ENCODE measurements at places on chromosomes 1 and 21. TPM values are rescaled to one million over a fixed set of nuclear protein-coding genes. Genes with fewer than 3 reads are reported as not detected.

DNA sequence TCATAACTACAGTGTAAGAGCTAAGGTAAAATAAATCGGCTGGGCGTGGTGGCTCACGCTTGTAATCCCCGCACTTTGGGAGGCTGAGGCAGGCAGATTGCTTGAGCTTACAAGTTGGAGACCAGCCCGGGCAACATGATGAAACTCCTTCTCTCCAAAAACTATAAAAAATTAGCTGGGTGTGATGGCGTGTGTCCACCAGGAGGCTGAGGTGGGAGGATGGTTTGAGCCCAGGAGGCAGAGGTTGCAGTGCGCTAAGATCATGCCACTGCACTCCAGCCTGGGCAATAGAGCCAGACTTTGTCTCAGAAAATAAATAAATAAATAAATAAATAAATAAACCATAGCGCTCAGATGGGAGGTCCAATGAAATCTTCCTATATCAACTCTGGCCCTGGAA lies 16.7 kb upstream of the FAM110D start:
- H3K36me3 ChIP-seq = no peaks in the 10 kb centered on the region
- H3K4me3 ChIP-seq = no peak overlapping the region
- no peak for DNase-seq
- H3K27ac ChIP-seq = no peak overlapping the region
- H3K4me1 ChIP-seq = no peaks in the 10 kb centered on the region

Gene MFAP2
- total RNA-seq = 129 TPM

DNA sequence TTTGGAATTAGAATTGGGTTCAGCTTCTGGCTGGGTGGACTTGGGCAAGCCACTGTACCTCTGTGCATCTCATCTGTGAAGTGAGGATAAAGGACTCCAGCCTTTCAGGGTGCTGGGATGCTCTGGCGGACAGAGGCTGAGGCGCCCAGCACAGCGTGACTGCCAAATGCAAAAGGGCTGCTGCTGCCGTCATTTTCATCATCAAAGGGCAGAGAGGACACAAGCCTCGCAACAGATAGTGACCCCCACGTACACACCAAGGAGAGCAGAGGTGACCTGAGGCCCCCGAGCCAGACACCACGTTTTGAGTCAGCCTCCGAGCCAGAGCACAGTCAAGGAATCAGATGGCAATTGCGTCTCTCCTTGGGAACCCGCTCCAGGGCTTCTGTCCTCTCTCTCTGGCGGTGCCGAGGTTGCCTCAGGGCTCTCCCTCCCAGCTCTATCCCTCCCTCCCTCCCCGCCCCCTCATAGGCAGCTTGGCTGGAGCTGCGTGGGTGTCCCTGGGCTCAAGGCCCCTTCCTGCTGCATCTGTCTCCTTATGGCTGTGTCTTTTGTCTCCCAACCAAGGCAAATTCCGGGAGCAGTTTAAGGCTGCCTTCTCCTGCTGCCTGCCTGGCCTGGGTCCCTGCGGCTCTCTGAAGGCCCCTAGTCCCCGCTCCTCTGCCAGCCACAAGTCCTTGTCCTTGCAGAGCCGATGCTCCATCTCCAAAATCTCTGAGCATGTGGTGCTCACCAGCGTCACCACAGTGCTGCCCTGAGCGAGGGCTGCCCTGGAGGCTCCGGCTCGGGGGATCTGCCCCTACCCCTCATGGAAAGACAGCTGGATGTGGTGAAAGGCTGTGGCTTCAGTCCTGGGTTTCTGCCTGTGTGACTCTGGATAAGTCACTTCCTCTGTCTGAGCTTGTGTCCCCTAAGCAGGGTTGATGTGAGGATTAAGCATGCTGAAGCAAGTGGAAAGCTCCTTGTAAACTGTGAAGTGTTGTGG lies 9.0 kb downstream of the HCRTR1 start:
- H3K4me1 ChIP-seq = no peaks in the 10 kb centered on the region
- H3K4me3 ChIP-seq = no peak overlapping the region
- H3K27ac ChIP-seq = no peak overlapping the region
- 0 out of 2 replicates have a peak, but pooled peaks cover 4% of the 10 kb centered on the region for H3K36me3 ChIP-seq

DNA sequence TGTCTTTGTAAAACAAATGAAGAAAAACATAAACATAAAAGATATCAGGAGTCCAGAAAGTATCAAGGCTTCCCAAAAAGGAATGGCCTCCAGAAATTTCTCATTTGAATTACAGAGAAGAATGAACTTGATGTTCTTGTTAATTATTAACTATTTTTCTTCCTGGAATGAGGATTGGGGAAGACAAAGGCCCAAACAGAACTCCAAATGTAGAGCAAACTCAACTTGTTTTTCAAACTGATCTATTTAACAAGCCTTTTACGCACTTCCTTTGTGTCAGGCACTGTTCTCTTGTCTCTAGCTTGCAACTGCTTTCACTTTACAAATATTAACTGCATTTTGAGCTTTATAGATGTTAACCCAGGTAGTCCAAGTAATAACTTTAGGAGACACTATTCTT lies 45.5 kb downstream of the LAMC2 start:
- H3K4me1 ChIP-seq = peaks cover 19% of the 10 kb centered on the region
- H3K27me3 ChIP-seq = no peaks in the 10 kb centered on the region

DNA sequence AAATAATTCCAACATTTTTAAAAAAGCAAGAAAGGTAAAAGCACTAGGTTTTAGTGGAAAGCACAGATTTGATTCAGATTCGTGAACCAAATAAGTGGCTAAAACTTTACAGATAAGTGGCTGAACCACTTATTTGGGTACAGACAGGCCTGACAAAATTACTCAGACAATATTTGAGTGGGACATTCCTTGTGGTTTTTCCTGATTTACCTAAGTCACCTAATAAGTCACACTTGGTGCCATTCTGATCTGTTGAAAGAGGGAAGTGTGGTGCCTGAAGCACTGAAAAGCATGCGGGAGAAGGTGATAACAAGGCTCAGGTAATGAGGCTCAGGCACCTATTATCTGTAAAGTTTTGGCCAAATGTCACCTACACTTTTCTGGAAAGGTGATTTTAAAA lies 81.6 kb upstream of the CD55 start:
- no peaks in the 10 kb centered on the region for H3K27me3 ChIP-seq
- DNase-seq = no peak
- no peak overlapping the region for H3K27ac ChIP-seq
- 0 out of 2 replicates have a peak, but pooled peaks cover 4% of the 10 kb centered on the region for H3K4me1 ChIP-seq
- H3K36me3 ChIP-seq = no peaks in the 10 kb centered on the region

DNA sequence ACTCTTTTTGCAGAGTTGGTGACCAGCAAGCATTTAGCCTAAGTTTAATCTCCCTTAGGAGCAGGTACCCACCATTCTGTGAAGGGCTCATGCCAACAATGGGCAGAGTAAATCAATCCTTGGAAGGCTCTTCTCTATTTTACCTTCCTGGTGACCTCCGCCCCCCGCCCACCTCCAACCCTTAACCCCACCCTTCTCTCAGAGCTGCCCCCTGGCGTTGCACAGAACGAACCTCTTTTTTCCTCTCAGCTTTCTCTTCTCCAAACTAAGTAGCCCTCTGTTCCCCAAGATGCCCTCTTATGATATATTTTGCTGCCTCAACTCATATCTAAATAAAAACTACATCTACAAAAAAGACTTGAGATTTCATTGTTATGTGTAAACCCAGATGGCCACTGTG lies 186.8 kb downstream of the SEC16B start:
- peaks cover 19% of the 10 kb centered on the region for H3K4me1 ChIP-seq
- no peaks in the 10 kb centered on the region for H3K36me3 ChIP-seq
- no peak overlapping the region for H3K27ac ChIP-seq
- H3K27me3 ChIP-seq = no peaks in the 10 kb centered on the region

GRCh38 chr1:6822530-6823359 lies 37.5 kb downstream of the CAMTA1 start:
- no peak for DNase-seq
- no peak overlapping the region for H3K4me3 ChIP-seq
- H3K4me1 ChIP-seq = peaks cover 5% of the 10 kb centered on the region
- H3K27me3 ChIP-seq = no peaks in the 10 kb centered on the region

Gene TDRD5
- total RNA-seq = 1.4 TPM

- no peak overlapping the region for H3K4me3 ChIP-seq
- no peak overlapping the region for H3K27ac ChIP-seq
- no peaks in the 10 kb centered on the region for H3K4me1 ChIP-seq
- DNase-seq = no peak
- H3K36me3 ChIP-seq = no peaks in the 10 kb centered on the region
- no peaks in the 10 kb centered on the region for H3K27me3 ChIP-seq
These were observed 95.7 kb upstream of the PALMD start for GRCh38 chr1:99550198-99550597.

DNA sequence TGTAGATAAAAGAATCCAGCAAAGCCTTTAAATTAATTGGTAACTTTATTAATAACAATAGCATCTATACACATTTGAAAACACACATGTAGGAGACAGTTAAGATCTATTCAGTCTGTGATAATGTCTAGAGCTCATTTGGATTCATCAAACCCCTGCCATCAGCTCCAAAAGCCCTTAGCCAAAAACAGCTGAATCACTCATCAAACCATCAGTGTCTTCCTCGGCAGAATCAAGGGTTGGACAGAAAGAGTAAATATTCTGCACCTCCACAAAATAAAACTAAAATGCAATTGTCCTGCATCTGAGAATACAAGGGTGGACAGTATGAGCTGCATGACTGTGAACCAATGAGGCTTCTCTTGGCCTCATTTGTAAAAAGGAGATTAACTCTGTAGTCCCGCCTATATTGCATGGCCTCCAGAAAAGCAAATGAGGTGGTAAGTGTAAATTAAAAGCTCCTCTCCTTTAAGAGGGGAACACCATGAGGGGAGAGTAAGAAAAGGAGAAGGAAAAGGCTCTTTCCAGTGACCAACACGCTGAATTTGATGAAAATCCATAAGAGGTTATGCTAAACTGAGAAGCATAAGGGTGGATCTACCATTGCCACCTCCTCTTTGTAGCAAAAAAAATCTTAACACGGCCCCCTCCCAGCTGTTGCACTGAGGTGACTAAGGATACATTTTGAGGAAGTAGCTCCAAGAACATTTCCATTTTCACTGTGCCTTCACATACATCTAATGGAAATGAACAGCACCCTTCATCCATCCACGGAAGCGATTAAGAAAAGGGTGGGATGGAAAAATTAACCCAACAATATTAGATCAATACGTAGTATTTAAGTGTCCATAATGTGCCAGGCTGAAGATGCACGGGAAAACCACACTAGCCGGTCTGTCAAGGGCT lies 14.7 kb upstream of the BOLA1 start:
- no peaks in the 10 kb centered on the region for H3K36me3 ChIP-seq
- no peaks in the 10 kb centered on the region for H3K27me3 ChIP-seq
- peak overlapping the region; percentile 99 for H3K27ac ChIP-seq
- H3K4me1 ChIP-seq = peaks cover 3% of the 10 kb centered on the region
- DNase-seq = peak; percentile 35

Gene GPR37L1
- not detected for total RNA-seq

Gene LCE3B
- total RNA-seq = not detected

GRCh38 chr21:44433791-44434567 lies 21.3 kb upstream of the LRRC3 start:
- H3K27ac ChIP-seq = no peak overlapping the region
- DNase-seq = no peak
- H3K27me3 ChIP-seq = no peaks in the 10 kb centered on the region

GRCh38 chr1:172581779-172582178 lies 48.8 kb downstream of the SUCO start:
- no peak overlapping the region for H3K4me3 ChIP-seq
- DNase-seq = peak; percentile 13
- H3K4me1 ChIP-seq = peaks cover 33% of the 10 kb centered on the region
- no peaks in the 10 kb centered on the region for H3K36me3 ChIP-seq

DNA sequence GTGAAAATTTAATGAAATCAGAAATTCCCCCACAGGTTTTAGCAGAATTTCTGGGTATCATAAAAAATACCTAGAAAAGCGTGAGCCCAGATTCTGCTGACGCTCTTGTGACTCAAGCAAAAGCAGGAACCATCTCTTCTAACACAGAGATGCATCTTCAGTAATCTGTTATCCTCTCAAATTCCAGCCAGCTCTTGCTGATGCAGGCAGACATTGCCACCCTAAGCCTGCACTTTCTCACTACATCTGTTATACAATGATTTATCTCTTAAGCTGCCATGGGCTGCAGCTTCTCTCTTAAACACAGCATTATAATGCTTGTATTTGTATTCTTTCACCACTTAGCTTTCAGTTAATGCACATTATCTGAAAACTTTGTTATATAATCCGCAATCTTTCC lies 113.0 kb upstream of the RGS1 start:
- H3K4me3 ChIP-seq = no peak overlapping the region
- no peak for DNase-seq
- H3K27me3 ChIP-seq = no peaks in the 10 kb centered on the region
- H3K4me1 ChIP-seq = no peaks in the 10 kb centered on the region

- H3K27ac ChIP-seq = no peak overlapping the region
- no peak overlapping the region for H3K4me3 ChIP-seq
- H3K27me3 ChIP-seq = no peaks in the 10 kb centered on the region
- H3K36me3 ChIP-seq = no peaks in the 10 kb centered on the region
These were observed 24.9 kb downstream of the SUSD4 start for GRCh38 chr1:223338811-223339746.

DNA sequence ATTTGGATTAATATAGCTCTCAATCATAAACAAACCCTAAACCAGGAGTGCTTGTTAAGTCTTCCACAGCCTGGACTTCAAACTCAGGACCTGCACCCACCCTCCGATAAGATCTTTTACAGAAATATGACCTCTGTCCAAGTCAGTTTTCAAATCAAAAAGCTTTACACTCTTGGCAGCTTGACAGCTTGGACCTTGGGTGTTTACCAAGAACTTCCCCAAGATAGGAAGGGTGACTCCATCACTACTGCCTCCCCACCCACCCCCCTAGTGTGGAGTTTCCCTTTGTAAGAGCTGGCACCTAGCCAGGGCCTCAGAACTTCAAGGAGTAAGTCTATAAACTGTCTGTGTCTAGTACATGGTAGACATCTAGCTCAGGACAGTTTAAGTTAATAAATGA lies 9.6 kb downstream of the BCAR3 start:
- H3K27ac ChIP-seq = no peak overlapping the region
- H3K4me1 ChIP-seq = peaks cover 9% of the 10 kb centered on the region
- H3K4me3 ChIP-seq = no peak overlapping the region
- H3K27me3 ChIP-seq = no peaks in the 10 kb centered on the region
- peaks cover 8% of the 10 kb centered on the region for H3K36me3 ChIP-seq
- DNase-seq = no peak

- no peak for DNase-seq
- H3K27ac ChIP-seq = no peak overlapping the region
- H3K4me3 ChIP-seq = peak overlapping the region; percentile 80
- H3K27me3 ChIP-seq = peaks cover 58% of the 10 kb centered on the region
- peaks cover 37% of the 10 kb centered on the region for H3K4me1 ChIP-seq
These were observed 745 bp downstream of the RCSD1 start for GRCh38 chr1:167630568-167631385.

Gene RCC1
- total RNA-seq = 97.4 TPM

DNA sequence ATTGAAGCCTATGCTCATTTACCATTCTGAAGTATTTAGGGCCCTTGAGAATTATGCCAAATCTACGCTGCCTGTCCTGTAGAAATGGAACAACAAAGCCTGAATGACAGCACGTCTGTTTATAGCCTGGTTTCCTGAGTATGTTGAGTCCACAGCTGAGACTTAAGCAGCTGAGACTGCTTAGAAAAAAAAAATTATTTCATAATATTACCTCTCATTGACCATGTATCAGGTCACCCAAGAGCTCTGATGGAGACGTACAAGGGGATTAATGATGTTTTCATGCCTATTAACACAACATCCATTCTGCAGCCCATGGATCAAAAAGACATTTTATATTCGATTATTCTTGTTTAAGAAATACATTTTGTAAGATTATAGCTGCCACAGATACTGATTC lies 387.2 kb upstream of the NCAM2 start:
- no peak for DNase-seq
- H3K27ac ChIP-seq = no peak overlapping the region
- no peaks in the 10 kb centered on the region for H3K4me1 ChIP-seq
- H3K27me3 ChIP-seq = peaks cover 44% of the 10 kb centered on the region
- no peak overlapping the region for H3K4me3 ChIP-seq

GRCh38 chr1:39886757-39887231 lies 3.5 kb upstream of the TRIT1 start:
- H3K27me3 ChIP-seq = no peaks in the 10 kb centered on the region
- no peak overlapping the region for H3K4me3 ChIP-seq
- H3K36me3 ChIP-seq = no peaks in the 10 kb centered on the region
- H3K4me1 ChIP-seq = peaks cover 15% of the 10 kb centered on the region
- peak; percentile 53 for DNase-seq
- no peak overlapping the region for H3K27ac ChIP-seq
